ENCODE measurements at places on chromosomes 11 and 22. TPM values are rescaled to one million over a fixed set of nuclear protein-coding genes. Genes with fewer than 3 reads are reported as not detected.

SMC1B gene
- total RNA-seq: 0.10 TPM

CENPM gene
- total RNA-seq: 39.8 TPM

TMEM225 gene
- total RNA-seq: not detected

TNNT3 gene
- 0.41 TPM for total RNA-seq

DEAF1 gene
- total RNA-seq: 105 TPM

OAF gene
- 13.7 TPM for total RNA-seq

IGLL1 gene
- total RNA-seq: not detected
